ENCODE measurements at places on chromosomes 2 and 18.

DNA sequence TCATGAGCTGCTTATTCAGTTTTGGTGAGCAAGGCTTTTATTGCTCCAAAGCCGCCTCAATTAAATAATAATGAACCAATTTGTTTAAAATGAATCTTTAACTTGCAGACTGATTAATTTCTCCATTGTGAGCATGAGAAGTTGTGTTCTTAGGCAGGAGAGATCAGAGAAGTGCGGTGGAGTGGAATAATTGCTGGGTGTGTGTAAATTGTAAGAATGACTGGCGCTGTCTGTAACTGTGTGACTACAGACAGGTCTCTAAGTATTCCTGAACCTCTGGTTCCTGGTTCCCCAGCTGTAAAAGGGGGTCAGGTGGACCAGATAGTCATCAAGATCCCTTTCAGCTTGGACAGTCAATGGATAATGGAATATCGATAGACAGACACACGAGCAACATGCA lies 98.0 kb upstream of the EFEMP1 start:
- DNase-seq = no peak

DNA sequence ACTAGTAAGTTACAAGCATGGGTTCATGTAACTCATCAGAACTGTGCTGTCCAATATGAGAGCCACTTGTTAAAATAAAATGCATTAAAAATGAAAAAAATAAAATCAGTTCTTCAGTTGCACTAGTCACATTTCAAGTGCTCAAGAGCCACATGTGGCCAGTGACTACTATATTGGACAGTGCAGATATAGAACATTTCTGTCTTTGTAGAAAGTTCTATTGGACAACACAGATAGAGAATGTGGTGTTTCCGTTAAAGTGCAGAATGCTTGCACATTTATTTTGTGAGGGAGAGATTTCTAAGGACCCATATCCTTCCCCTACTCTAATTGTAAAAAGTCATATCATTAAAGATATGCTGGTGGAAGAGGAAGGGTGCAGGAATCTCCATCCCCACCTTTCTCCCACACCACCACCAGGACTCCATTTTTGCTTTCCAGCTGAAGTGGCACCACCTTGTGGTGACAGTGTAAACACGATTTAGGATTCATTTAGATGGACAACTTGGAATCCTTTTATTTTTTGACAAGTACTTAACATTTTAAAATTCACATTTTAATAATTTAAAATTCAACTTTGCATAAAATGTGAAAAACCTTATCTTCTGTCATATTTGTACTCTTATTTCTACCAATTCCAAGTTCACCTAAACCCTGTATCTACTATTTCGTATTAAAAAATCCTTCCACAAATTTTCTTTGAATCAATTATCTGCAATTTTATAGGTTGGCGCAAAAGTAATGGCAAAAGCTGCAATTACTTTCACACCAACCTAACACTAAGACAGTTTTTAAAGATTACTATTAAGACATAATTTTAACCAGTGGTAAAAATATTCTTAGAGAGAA lies 9.4 kb upstream of the CD302 start:
- DNase-seq = no peak

- DNase-seq = no peak
These were observed 249.1 kb downstream of the FAM210A start for GRCh38 chr18:13477147-13477683.

- no peak for DNase-seq
These were observed 32.8 kb downstream of the NRP2 start for GRCh38 chr2:205714789-205715720.

DNA sequence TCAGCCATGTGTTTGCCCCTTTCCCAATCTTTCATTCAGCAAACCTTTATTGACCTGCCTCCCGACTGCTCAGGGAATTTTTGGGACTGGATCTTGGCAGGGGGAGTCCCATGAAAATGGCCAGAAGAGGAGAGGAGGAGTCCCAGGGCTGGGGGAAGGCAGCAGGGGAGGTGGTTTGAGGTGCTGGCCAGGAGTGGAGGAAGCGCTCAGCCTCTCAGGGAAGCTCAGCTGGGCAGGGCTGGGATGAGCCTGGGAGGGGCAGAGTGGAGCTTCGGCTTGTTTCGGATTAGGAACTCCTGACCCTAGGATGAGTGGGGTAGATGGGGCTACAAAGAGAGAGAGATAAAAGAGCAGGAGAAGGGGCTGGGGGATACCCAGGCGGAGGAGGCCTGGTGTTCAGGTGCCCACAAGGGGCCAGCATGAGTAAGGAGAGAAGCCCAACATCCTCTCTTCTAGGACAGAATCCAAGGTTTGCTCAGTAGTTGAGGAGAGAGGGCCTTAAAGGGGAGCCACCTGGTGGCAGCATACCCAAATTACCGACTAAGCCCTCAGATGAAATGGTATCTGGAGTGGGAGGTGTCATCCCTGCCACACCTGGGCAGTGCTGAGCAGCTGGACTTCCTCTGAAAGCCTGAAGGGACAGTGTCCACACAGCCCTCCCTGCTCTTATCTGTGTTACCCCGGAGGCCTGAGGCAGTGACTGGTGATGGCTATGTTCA lies 91.1 kb downstream of the INHBB start:
- no peak for DNase-seq

DNA sequence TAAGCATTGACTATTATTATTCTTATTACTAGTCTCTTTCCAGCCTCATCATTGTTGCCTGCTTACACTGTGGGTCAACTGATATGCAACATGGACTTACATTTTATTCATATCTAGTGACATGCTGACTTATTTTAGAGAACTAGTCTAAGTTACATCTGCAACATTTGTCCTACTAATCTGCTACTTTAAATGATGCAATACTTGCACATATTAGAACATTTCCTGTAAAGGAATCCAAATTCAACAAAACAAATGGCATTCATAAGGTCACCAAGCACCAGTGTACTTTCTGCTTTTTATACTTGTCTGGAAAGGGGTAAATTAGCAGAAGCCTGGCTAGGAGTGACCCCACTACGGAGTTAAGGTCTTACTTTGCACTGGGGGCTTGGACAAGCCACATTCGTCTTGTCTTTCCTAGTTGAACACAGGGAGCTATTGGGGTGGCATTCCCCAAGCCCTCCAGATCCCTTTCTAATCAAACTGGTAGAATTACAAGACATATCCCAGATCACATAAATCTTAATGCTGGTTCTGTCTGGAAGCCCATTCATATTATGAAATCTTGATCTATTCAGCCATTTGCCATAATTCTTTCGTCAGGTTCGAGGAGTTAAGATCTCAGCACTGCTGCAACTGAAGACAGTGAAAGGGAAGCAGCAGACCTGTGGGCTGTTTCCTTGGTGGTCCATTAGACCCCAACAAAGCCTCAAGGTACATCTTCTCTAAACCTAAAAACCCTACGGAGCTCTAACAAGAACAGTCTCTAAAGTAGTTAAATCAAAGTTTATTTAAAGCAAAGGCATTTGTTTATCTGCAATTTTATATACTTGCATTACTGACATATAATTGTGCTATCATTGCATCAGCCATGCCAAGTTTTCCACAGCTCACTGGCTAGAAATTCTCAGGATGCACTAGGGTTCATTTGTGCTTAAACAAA lies 49.9 kb upstream of the RTN4 start:
- DNase-seq = no peak

DNA sequence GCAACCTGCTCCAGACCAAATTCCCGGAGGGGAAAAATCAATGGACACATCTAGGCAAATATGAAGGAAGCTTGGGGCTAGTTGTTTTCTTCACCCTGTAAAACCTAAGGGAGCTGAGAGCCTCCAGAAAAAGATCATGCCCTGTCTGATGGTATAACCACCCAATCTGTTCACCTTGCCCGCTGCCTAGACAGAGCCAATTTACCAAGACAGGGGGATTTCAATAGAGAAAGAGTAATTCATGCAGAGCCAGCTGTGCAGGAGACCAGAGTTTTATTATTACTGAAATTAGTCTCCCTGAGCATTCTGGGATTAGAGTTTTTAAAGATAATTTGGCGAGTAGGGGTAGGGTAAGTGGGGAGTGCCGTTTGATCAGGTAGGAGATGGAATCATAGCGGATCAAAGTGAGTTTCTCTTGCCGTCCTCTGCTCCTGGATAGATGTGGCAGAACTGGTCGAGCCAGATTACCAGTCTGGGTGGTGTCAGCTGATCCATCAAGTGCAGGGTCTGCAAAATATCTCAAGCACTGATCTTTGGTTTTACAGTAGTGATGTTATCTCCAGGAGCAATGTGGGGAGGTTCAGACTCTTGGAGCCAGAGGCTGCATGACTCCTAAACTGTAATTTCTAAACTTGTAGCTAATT lies 35.1 kb upstream of the B4GALT6 start:
- no peak for DNase-seq

DNA sequence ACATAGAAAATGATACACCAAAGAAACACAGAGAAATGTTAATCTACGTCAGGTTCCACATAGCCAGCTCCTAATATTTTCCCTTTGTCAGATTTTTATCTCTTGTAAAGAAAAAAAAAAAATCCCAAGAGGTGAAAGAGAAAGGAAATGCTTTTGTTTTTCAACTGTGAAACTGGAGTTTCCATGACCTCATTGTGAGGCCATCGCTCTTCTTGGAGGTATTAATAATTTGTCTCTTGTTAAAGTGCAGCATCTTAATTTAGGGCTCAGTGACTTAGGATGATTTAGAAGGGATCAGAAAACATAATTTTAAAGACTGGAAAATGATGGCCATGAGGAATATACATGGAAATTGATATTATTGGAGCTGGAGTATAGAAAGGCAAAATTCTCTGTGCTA lies 21.7 kb downstream of the ARHGAP28 start:
- DNase-seq = no peak

- no peak for DNase-seq
These were observed 781.3 kb upstream of the NRXN1 start for GRCh38 chr2:51813247-51813646.

GRCh38 chr18:55509631-55510324 lies 78.2 kb downstream of the TCF4 start:
- no peak for DNase-seq

DNA sequence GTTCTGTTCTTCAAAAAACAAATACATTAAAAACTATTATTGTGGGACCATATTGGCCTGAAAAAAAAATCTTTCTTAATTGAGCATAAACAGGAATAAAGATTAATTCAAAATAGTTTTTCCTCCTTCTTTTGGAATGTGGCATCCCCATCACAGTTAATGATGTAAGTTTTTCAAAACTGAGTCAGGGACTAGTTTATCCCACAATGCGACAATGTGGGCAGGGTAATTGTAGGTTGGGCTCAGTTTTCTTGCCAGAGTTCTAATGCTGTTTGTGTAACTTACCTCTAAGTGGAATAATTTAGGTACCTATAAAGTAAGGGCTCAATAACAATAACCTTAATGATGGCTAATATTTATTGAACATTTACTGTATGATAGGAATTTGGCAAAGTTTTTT lies 82.0 kb downstream of the PMS1 start:
- no peak for DNase-seq

DNA sequence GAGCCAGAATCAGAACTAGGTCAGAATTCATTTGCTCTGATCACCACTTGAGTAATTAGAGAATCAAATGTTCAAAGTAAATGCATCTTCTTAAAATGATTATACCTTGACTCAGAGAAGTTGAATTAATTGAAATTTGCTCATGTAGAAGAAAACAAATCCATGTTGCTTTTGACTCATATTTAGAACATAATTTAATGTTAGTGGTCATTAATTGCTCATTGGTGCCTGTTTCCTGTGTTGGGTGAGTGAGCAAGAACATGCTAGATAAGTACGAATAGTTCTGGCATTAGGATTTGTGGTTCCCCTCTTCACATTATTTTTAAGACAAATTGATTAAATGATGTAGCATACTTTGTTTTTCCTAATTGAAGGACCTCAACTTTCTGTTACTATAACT lies 19.0 kb downstream of the ACVR2A start:
- no peak for DNase-seq

DNA sequence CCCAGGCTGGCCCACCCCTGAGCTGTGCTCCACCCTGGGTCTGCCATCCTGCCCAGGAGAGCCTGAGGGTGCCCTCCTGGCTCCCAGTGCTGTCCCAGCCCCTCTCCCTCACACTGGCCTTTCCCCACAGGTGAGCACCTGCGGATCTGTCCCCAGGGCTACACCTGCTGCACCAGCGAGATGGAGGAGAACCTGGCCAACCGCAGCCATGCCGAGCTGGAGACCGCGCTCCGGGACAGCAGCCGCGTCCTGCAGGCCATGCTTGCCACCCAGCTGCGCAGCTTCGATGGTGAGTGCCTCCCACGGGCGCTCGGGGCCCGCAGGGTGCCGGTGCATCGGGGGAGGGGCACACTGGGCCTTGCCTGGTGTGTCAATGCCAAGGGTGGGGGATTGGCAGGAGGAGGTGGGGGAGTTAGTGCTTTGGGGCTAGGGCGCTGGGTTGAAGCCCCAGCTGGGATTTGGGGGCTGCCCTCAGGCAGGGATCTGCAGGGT lies 23.5 kb downstream of the GPC1 start:
- no peak for DNase-seq

- no peak for DNase-seq
These were observed 44.1 kb upstream of the HDAC4 start for GRCh38 chr2:239444626-239445577.

DNA sequence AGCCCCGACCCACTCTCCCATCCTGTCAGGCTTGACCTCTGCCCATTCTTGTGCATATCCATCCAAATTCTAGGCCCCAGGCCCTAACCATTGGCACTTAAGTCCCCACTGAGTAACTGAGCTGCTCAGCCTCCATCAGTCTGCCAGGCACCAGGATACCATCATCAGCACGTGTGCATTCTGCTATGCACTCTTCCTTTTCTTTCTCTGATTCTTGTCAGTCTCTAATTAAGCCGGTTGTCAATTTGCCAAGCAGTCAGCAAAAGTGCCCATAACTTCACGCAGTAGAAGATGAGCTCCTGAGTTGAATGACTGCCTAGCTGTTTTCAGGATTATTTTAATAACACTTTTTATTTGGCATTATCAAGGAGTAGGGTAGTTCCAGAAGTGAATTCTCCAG lies 107.2 kb downstream of the FEZ2 start:
- no peak for DNase-seq

GRCh38 chr2:33267756-33268155 lies 208.7 kb upstream of the RASGRP3 start:
- no peak for DNase-seq

DNA sequence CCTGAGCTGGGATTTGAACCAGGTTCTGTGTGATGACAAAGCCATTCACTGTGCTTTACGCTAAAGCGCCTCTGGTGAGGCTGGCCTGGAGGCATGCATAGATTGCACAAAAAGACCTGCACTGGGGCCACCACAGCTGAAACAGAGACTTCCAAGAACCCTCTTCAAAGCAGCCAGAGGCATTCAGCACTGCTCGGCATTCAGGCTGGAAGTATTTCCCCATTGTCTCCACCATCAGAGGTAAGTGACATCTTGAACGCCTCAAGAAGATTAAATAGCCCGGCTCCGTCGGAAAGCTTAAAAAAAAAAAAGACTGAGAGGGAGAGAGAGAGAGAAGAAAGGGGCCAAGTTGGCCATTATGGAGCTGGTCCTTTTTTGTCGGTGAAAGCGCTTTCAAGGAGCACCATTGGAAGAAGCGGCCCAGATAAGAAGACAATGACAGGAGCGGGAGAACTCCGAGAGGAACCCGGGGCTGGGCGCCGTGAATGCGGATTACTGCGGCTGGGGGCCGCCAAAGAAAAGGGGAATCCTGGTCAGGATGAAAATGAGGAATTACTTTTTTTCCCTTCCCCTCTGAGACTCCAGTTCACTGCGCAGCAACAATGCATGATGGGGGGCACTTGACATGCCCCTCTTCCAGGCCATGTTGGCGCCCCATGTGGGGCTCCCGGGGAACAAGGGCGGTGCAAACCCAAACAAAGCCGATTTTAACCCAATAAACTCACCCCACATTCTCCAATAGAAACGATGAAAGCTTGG lies 228.3 kb downstream of the MYCN start:
- DNase-seq = no peak

GRCh38 chr18:48412339-48412929 lies 3.3 kb upstream of the ZBTB7C start:
- no peak for DNase-seq
